ENCODE measurements at places on chromosomes 7 and 10.

- DNase-seq, result no peak
Measured at GRCh38 chr7:74083928-74084721, 521 bp downstream of the LIMK1 start.

DNA sequence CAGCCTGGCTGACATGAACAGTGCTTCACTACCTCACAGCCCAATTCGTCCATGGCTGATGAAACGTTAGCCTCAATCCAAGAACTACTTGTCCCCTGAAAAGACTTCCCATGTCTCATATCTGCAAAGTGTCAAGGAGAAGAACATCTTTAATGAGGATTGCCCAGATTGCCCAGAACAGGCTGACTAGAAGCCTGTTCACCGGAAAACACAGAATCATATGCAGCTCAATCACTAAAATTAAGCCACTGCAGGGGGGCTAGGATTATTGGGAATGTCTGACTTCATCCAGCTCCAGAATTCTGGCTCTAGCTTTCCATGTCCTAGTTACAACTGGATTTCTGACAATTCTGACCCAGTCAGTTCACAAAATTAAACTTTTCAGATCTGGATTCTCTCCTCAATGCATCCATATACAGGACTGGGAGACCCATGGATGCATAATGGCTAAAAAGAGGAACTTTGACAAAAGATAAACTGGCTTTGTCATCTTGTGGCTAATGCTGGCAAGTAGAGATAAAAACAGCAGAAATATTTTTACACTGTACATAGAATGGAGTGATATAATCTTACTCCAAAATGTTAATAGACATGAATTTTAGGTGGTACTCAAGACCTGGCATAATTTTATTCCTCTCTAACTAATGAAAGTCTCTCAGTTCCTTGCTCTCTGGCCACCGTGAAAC is 467.0 kb upstream of the POT1 start:
- DNase-seq, result no peak

DNA sequence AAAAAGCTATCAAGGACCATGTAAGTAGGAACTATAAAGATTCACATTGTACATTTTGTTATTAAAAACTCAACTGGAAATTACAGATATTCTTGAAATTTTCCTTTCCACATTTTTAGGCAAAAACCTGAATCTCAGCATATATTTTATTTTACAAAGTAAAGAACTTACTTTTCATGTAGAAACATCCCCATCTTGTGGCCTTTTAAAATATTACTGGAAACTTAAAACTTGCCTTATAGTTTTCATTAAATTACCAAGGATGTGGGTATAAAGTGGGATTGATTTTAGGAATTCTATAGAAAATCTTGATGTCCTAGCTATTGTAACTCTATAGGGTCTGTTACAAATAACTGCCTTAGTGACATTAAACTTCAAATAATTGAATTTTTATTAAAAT is 10.6 kb downstream of the DBF4 start:
- no peak for DNase-seq

GRCh38 chr10:48659790-48660189 is 24.9 kb upstream of the WDFY4 start:
- no peak for DNase-seq

DNA sequence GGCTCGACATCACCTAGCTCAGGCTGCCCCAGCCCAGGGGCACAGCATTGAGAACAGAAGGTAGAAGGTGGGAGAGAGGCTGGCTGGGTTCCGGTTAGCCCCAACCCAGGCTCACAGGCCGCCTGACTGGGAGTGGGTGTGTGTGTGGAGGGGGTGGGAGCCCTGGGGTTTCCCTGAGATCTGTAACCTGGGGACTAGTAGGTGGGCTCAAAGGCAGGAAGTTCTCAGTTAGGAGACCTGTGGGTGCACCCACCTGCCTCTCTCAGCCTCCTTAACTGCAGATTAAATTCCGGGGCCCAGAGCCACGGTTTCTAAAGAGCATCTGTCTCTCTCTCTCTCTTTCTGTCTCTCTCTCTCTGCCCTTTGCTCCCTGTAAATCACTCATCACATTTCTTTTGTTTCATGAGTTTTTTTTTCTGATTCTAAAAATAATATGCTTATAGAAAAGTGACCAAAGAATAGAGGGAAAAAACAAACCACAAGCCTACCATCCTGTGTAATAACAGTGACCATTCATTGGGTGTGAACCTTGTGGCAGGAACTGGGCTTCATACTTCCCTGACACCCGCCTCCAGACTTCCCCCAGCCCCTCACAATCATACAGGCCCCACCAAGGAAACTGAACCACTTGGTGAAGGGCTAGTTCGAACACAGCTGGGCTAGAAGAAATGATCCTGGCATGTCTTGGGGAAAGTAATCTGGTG is 83.4 kb upstream of the SMNDC1 start:
- no peak for DNase-seq

DNA sequence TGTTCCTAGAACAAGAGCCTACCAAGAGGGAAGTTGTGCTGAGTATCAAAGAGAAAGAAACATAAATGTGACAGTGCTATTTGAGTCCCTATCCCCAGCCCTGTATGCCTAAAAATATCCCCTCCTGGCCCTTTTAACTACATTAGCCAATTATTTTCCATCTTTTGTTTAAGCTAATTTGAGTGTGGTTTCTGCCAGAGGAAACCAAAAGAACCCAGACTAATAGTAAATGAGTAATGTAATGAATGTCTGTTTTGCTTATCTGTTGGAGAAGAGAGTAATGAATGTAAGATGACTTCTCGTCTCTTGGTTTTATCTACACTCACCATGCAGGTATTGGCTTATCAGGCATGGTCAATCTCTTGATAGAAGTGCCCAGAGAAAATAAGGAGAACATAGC is 134.4 kb upstream of the CDK1 start:
- DNase-seq, result no peak

DNA sequence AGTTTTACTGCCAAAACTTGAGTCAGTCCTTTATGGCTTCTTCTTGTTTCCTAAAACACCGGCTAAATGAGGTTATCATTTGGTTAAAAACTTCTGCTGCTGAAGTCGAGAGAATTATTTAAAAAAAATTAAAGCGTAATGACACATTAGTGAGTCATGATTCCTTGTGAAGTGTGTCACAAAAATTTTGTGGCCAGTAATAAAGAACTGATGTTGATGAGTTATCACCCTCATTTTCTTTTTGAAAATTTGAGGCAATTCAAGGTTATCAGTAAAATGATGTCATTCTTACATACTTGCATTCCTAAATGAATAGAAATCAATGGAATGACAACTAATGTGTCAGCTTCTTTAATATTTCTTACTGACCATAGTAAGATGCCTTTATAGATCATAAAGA is 427.4 kb downstream of the SORCS3 start:
- DNase-seq, result no peak
